Airway epithelial cell (primary cell): ENCODE measurements at places on chromosomes 11 and 22. TPM values are rescaled to one million over a fixed set of nuclear protein-coding genes. Genes with fewer than 3 reads are reported as not detected.

The CREBZF gene
- 17.1 and 21.9 TPM in 2 replicates for total RNA-seq

The CHCHD10 gene
- total RNA-seq, result 0.98 and 7.2 TPM in 2 replicates

The SCUBE1 gene
- total RNA-seq, result not detected in 2 replicates

The CRYBA4 gene
- total RNA-seq, result not detected in 2 replicates

The KRTAP5-1 gene
- not detected in 2 replicates for total RNA-seq

The MOV10L1 gene
- total RNA-seq, result 0.07 and 0.98 TPM in 2 replicates

The TRIM48 gene
- total RNA-seq, result not detected in 2 replicates

The OR51B2 gene
- total RNA-seq, result not detected in 2 replicates

The ST13 gene
- 118 and 130 TPM in 2 replicates for total RNA-seq

The RAPSN gene
- not detected in 2 replicates for total RNA-seq

The RIC8A gene
- 92.7 and 101 TPM in 2 replicates for total RNA-seq

The CSNK1E gene
- total RNA-seq, result 116 and 155 TPM in 2 replicates

The SYT12 gene
- total RNA-seq, result 9.0 and 13.1 TPM in 2 replicates
